ENCODE measurements at places on chromosomes 3 and 15.

GRCh38 chr3:42214565-42215283 is 51.3 kb downstream of the CCK start:
- no peak for DNase-seq

DNA sequence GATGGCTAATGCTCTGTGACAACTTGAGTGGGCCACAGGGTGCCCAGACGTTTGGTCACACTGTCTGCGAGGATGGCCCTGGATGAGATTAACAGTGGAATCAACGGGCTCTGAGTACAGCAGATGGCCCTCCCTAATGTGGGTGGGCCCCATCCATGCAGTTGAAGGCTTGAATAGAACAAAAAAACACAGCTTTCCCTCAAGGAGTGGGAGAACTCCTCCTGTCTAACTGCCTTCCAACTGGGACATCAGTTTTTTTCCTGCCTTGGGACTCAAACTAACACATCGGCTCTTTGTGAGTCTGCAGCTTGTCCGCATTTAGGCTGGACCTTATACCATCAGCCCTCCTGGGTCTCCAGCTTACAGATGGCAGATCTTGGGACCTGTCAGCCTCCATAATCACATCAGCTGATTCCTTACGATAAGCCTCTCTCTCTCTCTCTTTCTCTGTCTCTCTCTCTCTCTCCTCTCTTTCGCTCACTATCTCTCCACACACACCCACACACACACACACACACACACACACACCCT is 20.8 kb downstream of the FAM174B start:
- no peak for DNase-seq

DNA sequence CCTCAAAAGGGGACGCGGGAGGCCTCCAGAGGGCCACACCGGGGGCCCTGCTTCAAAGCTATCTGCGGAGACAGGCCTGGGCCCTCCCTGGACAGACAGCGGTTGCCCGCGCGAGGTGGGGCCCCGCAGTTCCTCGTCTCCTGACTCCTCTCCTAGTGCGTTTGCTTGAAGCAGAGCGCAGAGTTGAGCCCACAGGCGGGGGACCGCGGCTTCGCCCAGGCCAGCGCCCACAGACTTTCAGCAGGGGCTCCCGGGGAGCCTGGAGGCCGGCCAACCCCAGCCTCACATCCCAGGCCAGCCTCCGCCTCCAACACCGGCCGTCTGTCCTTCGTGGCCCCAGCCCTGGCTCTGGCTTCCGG is 540 bp upstream of the ADAMTS7 start:
- DNase-seq = no peak

- no peak for DNase-seq
Measured at GRCh38 chr15:40790718-40791117, 16.2 kb upstream of the ZFYVE19 start.

- DNase-seq = no peak
Measured at GRCh38 chr15:46892621-46893160, 824.6 kb upstream of the SEMA6D start.

- DNase-seq = no peak
Measured at GRCh38 chr15:37394402-37395099, 294.2 kb upstream of the MEIS2 start.

- DNase-seq = no peak
Measured at GRCh38 chr3:125591116-125591760, 4.1 kb downstream of the OSBPL11 start.

DNA sequence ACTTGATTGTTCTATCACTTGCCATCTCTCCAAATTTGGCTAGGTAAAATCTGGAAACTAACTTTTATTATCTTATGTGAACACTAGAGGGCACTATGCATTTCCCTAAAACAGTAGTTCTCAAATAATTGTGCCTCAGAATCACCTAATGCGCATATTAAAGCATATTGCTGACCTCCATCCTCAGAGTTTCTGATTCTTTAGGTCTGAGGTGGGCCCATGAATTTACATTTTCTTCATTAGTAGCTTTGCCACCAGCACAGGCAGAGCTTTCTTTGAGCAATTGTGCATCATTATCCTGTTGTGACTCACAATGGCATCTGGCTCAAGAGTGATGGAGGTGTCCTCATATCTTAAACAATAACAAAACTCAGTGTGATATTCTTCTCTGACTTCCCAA is 17.5 kb upstream of the BCHE start:
- DNase-seq = no peak

DNA sequence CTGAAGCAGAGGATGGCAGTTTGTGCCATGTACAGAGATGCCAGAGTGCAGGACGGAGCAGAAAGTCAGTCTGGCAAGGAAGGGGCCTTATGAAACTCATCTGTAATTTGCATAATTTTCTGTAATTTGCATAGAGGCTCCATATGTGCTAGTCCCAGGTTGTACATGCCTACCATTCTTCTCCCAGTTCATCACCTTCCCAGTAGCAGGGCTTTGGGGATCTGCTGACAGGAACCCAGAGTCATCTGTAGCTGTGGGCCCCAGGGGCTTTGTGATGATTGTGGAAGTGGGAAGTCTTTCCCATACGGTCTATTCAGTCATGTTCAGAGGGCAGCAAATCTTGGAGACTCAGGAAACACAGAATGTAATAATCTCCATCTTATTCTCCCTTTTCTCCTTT is 42.4 kb upstream of the SIAH2 start:
- no peak for DNase-seq

GRCh38 chr3:182083112-182083511 is 371.4 kb downstream of the SOX2 start:
- no peak for DNase-seq

All from stimulated activated CD4-positive, alpha-beta T cell treated with anti-CD3 and anti-CD28 coated beads, TNF-alpha, amount 100 ng/mL, for 24 hours (primary cell).